Stimulated activated CD4-positive, alpha-beta T cell treated with anti-CD3 and anti-CD28 coated beads, Interleukin-2, amount 100 ng/mL, for 24 hours (primary cell): ENCODE measurements at places on chromosomes 5 and 9.

DNA sequence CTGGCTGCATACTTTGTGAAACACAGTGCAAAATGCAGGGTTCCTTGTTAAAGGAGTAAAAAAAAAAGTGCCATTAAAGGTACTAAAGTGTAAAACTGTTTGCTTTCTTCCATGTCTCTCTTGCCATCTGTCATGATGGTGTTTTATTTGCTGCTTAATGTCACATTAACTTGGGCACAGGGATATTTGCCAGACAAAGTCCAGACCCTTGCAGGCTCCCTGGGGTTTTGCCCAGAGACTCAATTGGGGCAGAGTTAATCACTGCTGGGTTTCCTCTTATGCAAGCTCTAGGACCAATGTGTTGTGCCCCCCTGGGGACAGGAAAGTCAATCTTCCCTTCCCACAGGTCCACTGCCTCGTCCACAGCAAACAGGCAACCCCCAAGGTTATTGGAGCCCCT lies 274.3 kb upstream of the SGCD start:
- DNase-seq: no peak

GRCh38 chr5:81790336-81790735 lies 39.4 kb upstream of the SSBP2 start:
- DNase-seq: no peak

DNA sequence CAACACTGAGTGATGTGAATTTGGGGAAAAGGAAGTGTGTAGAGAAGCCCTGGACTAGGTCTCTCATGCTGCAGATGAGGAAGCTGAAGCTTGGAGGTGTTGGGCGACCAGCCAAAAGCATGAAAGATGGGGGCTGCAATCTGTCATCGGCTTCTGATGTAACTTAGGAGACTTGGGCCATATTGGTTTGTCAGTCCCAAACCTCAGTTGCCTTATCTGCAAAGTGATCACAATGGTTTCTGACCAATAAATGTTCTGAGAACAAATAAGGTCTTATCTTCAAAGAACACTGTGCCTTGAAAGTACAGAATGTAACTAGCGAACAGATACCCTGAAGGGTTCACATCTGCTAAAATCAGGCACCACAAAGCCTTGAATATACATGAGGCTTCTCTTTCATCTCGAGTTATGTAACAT lies 198.4 kb upstream of the NR3C1 start:
- no peak for DNase-seq

- DNase-seq: no peak
These were observed 154.6 kb downstream of the SYK start for GRCh38 chr9:90956026-90956810.

- DNase-seq: no peak
These were observed 71.4 kb downstream of the MYO10 start for GRCh38 chr5:16864631-16865131.

DNA sequence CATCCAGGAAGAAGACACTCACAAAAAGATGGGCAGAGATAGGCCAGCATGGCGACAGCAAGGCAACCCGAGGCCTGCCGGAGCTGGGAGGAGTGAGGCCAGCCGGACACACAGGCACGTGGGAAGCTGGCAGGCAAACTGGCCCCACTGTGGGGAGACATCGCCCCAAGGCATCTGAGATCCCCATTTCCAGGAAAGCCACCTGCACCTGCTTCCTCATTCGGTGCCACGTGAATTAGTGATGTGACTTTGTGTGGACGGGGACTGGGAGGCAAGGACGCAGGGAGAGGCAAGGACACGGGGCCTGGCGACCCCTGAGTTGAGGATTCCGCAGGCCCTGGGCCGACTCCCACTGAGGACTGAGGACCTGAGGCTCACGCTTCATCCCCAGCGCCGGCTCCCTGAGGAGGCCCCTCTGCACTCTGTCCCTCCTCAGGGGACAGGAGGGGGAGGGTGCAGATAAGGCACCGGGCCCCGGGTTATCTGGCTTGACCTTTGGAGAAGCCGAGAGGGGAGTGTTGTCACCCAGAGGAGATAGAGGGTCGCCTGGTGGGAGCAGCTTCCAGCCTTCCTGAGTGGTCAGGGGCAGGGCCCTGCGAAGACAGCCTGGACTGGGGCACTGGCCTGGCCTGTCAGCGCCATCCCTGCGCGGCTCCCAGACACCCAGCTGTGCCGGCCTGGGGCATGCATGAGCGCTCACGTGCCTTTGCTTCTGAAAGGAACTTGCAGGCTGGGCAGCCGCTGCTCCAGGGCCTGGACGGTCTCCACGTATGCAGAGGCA lies 39.7 kb downstream of the NDUFS6 start:
- no peak for DNase-seq
